ENCODE measurements at places on chromosomes 7 and 10.

GRCh38 chr7:42868480-42868879, 43.4 kb downstream of the C7orf25 start:
- DNase-seq: no peak

- no peak for DNase-seq
These were observed 222.2 kb upstream of the FZD1 start for GRCh38 chr7:91041901-91042484.

GRCh38 chr7:83648464-83649241, at the start of gene SEMA3E:
TSS of gene SEMA3E (minus strand) at chr7:83649139.
- DNase-seq: no peak

DNA sequence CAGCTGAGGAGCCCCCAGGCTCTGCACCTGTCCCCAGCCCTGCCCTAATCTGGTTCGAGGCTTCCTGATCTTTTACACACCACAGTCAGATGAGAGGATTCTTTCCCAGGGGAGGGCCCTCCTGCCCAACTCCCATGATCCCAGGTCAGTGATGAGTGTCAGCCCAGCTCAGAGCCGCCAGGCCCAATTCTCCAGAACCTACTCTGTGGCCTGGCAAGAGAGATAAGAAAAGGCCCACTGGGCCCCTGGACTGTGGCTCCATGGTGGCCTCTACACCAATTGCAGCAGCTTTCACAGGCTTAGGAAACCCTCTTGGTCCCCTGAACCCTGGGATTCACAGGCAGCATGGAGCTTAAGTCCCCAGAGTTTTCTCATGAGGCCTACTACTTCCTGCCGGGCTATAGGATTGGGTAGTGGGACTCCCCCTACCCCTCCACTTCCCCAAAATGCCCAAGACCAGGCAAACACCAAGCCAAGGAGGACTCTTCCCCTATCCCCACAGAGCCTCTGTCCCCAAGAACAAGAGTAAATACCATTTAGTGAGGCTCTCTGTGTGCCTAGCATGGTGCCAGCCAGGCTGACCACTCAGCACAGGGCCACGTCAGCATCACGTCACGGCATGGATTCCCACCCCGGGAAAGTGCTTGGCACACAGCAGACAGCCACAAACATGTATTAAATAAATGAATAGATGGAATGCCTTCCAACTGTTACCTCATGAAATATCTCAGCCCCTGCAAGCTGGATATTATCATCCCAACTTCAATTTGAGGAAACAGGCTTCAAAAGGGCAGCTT, 100.0 kb downstream of the GRID1 start:
- no peak for DNase-seq

DNA sequence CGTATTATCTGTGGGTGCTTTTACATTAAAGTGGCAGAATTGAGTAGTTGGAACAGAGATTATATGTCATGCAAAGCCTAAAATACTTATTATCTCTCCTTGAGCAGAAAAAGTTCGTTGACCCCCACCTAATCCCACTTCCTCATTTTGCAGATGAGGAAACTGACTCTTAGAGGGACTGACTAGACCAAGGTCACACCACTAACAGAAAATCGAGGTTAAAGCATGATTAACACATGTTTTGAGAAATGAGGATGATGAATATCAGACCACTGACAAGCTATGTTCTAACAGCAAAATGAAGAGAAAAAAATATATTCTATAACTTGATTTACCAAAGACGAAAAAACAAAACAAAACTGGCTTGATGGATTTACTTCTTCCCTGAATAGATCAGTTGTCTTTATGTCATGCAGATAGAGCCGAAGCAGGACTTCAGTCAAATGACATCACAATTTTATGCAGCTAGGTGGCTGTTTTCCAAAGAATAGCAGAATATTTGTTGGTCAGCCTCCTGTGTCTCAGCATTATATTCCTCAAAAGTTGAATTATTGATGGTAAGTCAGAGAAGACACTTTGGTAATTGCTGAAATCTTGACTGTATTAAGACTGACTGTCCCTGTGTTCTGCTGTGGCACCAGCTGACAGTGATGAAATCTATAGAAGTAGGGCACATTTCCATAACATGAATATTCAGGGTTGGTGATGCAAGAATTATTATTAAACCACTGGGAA, 24.2 kb upstream of the SMIM30 start:
- DNase-seq: no peak

DNA sequence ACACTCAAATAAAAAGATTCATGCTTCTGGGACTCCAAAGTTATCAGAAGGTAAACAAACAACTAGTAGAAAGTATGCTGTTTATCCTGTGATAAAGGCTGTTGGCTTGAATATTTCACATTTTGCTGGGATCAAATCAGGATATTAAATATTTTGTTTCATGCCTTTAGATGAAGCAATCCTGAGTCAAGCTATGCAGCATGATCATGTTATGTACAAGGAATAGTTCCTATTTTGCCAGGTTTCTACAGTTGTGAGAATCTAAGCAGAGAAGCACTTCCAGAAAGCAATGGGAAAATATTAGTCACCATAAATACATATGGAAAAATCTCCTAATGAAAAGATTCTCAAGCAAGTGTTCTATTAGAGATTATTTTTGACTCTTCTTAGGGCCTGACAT, 262.8 kb upstream of the PCDH15 start:
- no peak for DNase-seq

DNA sequence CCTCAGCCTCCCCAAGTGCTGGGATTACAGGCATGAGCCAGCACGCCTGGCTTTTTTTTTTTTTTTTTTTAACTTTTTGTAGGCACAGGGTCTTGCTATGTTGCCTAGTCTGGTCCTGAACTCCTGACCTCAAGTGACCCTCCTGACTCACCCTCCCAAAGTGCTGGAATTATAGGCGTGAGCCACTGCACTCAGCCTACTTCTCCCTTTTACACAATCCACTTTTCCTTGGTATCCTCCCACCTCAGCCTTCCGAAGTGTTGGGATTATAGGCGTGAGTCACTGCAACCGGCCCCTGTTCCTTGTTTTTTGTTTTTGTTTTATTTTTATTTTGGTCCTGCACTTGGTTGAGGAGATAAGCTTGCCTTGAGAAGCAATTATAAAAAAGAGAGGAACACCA, 75.9 kb upstream of the KMT2C start:
- no peak for DNase-seq

GRCh38 chr10:85848756-85849155, 517.8 kb downstream of the GRID1 start:
- DNase-seq: no peak

GRCh38 chr10:110684800-110685446, 40.8 kb downstream of the RBM20 start:
- no peak for DNase-seq

DNA sequence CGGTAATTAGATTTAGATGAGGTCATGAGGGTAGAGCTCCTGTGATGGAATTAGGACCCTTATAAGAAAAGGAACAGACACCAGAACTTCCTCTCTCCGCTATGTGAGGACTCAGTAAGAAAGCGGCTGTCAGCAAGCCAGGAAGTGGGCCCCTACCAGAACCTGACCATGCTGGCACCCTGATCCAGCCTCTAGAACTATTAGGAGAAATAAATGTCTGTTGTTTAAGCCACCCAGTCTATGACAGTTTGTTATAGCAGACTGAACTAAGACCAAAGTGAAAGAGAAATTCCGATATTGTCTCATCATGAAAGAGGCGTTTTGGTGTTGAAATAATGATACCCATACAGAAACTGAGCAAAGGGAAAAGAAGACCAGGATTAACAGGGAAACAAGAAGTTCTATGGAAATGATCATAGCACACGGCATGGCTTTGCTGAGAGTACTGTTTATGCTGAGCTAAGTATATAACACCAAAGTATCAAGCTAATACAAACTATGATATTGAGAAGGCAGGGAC, 9.2 kb downstream of the CLEC2L start:
- no peak for DNase-seq

DNA sequence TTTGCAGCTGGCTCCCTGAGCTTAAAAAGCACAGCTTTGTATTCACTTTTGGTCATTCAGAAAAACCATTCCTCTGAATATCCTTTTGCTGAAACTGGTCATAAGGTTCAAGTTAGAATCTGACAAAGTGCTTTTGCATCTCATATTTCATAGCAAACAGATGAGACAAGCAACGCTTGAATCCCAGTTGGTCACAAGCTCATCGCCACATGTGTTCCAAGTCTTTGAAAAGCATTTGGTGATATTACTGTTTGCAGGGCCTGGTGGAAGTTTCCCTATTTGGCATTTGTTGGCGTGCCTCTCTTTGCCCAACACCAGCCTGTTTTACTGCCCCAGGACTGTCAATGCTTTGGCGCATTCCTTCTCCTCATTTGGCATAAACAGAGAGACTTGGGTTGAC, 10.3 kb downstream of the TACC2 start:
- no peak for DNase-seq

- DNase-seq: no peak
These were observed 26.7 kb upstream of the USP6NL start for GRCh38 chr10:11638055-11638698.

DNA sequence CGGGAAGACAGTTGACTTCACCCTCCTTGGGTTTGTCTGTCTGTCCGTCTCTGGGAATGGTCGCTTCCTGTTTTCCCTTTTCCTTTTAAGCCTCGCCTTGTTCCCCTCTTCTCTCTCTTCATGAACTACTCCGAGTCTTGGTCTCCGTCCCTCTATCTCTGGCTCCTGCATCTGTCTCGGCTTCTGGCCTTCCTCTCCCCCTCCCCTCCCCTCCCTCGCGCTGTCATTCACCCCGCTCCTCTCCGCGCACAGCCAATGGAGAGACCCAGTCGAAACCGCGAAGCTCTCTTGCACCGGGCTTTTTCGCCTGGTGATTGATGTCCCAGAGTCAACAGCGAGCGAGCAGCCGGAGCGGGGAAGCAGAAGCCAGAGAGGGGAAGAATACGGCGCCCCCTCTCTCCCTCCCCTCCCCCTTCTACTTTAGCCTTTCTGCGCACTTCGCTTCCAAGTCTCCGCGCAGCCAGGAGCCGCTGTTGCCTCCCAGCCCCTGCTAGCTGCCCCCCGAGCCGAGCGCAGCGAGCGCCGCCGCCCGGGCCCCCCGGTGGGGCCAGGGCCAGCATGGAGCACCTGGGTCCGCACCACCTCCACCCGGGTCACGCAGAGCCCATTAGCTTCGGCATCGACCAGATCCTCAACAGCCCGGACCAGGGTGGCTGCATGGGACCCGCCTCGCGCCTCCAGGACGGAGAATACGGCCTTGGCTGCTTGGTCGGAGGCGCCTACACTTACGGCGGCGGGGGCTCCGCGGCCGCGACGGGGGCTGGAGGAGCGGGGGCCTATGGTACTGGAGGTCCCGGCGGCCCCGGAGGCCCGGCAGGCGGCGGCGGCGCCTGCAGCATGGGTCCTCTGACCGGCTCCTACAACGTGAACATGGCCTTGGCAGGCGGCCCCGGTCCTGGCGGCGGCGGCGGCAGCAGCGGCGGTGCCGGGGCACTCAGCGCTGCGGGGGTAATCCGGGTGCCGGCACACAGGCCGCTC, at the start of gene TLX1:
Gene TLX1, plus strand, starts transcription at position 317 of the 978 bp plus-strand sequence. Its CDS starts 242 bp downstream, at position 559.
- DNase-seq: no peak

GRCh38 chr10:123795846-123796590, 95.6 kb downstream of the CPXM2 start:
- DNase-seq: no peak

GRCh38 chr7:139494835-139495579, 11.5 kb upstream of the KLRG2 start:
- no peak for DNase-seq

GRCh38 chr7:80133361-80134114, 1.1 kb upstream of the GNAI1 start:
- DNase-seq: no peak

- DNase-seq: no peak
These were observed 4.1 kb downstream of the LBX1 start for GRCh38 chr10:101224910-101225823.

- peak; percentile 36 for DNase-seq
These were observed 168.0 kb upstream of the ZNF32 start for GRCh38 chr10:43816351-43817321.

DNA sequence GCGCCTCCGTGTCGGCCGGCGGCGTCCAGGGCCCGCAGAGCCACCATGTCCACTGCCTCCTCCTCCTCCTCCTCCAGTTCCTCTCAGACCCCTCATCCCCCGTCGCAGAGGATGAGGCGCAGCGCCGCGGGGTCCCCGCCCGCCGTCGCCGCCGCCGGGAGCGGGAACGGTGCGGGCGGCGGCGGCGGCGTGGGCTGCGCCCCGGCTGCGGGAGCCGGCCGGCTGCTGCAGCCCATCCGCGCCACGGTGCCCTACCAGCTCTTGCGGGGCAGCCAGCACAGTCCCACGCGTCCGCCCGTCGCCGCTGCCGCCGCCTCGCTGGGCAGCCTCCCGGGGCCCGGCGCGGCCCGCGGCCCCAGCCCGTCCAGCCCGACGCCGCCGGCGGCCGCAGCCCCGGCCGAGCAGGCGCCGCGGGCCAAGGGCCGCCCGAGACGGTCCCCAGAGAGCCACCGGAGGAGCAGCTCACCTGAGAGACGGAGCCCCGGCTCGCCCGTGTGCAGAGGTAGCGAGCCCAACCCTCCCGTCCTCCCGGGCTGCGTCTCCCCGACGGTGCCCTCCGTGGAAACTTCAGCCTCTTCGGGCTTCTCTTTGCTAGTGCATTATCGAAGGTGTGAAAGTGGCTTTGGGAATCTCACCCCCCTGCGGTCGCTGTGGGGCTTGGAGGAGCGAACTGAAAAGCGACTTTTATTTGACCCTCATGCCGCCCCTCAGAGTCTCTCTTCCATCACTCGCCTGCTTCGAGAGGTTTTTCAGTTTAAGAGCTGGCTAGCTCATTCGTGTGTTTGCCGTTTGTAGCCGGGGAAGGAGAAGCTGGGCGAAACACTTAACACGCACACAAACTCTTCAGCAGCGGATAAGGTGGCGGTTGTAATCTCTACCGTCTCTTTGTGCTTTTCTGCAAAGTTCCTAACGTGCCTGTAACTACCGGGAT, 975 bp downstream of the GLCCI1 start:
- peak; percentile 31 for DNase-seq

- DNase-seq: no peak
These were observed 231.3 kb upstream of the RHOBTB1 start for GRCh38 chr10:61175316-61175715.

DNA sequence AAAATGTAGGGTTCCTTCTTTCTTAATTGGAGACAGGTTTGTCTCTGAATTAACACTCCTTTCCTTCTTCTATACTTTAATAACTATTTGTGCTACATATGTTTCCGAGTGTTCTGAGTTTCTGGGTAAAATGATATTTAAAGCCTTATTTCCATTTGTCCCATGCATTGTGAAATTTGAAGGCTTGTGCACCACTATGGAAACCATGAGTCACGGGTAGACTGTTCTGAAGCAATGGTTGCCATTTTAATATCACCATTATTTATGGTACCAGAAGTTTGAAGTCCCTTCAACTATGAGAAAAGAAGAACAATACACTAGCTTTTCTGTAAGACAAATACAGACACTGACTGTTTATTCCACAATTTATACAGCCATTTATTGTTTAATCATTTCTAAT, 44.7 kb upstream of the ZEB1 start:
- no peak for DNase-seq

- no peak for DNase-seq
These were observed 195.5 kb downstream of the PRKG1 start for GRCh38 chr10:51269821-51270220.

DNA sequence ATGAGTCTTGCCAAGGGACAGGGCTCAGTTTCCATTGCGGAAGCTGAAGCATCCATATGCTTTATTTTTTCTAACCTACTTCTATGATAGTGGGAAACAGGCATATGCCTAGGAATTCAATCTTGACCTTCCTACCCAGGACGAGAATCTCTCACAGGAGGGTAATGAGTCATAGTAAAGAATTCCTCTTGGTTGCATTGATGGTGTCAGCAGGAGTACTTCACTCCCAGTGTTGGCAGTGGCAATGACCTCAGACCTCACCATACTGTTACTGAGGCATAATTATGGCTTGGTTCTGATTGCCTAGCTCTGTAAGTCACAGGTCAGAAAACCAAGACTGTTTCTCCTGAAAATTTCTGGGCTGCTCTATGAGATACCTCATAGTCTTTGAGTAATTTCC, 552.9 kb downstream of the ARL4A start:
- DNase-seq: no peak

Data from activated T-helper 9 cell treated with anti-CD3 and anti-CD28 coated beads, Interleukin-2, amount 50 U/mL, for 16 hours (primary cell).